ENCODE measurements at places on chromosomes 3 and 15.

DNA sequence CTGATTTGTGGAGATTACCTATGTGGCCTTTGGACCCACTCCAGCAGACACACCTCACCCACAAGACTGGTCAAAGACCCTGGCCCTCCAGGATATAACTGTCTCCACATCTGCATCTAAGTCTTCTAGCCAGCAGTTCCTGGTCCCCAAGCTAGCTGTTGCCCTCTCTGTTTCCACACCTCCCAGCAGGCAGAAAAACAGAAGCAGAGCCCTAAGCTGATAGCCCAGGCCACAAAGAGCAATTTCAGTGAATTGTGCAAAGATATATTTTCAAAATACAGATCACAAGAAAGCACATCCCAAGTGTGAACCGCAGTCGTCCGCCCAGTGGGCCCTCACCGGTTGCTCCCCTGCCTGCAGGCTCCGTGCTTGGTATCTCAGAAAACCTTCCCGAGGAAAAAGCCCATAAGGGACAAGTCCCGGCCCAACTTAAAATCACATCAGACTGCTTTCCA is 2.6 kb downstream of the TNIK start:
- DNase-seq: no peak

DNA sequence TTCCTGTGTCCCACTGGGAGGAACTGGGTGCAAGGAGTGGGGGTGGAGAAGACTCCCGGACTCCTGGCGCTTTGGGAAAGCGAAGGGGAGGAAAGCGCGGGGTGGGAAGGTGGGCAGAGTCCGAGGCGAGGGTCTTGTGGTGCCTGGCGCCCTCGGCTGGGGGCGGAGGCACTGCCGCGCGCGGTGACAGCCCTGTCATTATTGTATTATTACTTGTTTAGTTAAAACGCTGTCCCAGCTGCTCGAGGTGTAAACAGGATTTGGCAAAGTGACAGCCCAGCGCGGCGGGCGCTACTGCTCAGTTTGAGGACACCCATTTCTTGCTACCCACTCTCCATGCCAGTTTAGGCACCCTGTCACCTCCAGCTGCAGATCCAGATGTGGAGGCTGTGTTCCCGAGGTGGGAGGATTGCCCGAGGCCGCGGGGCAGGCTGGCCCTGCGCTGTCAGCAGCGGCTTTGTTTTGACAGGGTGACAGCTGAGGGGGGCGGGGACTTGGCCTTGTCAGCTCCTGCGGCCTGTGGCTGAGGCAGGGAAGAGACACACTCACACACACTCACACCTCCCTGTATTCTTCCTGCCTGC is 1.0 kb downstream of the KAT2B start:
- DNase-seq: peak; percentile 55

GRCh38 chr3:135667061-135667460 is 298.5 kb upstream of the PPP2R3A start:
- no peak for DNase-seq

DNA sequence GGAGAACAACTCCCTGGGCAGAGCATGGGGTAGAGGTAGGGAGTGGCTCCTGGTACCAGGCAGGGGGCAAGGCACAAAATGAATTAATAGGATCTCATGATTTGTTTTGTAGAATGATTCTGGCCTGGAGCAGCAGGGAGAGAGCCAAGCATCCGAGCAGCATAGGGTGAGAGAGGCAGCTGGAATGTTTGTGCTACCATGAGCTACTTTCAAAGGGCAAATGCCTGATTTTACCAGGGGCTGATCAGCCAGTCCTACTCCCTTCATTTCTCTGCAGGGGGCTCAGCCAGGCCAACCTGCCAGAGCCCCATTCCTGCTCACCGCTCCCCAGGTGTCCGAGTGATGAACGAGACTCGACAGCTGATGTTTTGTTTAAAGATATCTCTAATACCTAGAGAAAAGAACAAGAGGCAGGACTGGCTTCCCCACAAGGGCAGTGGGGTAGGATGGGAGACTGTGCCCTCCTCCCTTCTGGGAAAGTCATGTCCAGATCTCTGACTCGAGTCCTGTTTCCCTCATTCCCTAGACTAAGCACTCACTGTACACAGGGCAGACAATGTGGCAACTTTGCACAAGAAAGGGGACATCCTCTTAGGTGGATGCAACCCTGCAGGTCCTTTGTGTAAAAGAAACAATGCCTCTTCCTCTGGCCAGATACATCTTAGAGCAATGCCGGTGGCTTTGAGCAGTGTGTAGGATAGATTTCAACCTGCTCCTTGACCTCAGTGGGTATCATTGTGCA is 12.9 kb downstream of the DUOX2 start:
- DNase-seq: no peak

- DNase-seq: no peak
These were observed 365.1 kb upstream of the PLSCR5 start for GRCh38 chr3:146970236-146970635.

DNA sequence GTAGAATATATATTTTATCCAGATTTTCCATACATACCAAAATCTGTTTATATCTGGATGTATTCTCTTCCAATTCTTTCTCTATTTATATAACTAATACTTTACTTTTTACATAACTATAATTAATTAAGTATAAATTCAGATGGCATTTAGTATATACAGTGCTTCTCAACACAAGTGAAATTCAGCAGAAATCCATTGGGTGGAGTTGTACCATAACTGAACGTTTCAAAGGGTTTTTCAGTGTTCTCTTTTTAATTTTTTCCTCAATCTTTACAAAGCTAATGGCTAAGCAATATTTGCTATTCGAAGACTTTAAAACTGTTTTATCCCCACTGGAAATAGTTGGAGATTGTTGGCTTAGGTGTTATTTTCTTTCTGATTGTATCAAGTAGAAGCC is 13.9 kb upstream of the ZBBX start:
- DNase-seq: no peak

GRCh38 chr3:21912711-21913110 is 161.7 kb upstream of the ZNF385D start:
- no peak for DNase-seq

GRCh38 chr15:95944193-95944592 is 386.3 kb upstream of the NR2F2 start:
- no peak for DNase-seq

DNA sequence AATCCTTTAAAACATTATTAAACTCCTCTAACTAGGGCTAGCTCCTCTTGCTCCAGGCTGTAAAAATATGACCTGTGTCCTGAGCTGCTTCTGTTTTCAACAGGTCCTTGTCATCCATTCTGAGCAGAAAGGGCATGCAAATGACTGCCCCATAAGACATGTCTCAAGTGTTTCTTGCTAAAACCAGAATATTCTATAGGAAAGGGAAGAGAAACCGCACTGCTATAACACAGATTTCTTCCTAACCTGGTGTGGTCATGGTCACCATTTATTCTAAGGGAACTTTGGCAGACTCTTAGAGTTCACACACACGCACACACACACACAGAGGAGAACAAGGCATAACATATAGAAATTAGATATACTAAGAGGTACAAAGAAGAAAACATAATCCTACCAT is 34.2 kb upstream of the B3GNT5 start:
- no peak for DNase-seq

DNA sequence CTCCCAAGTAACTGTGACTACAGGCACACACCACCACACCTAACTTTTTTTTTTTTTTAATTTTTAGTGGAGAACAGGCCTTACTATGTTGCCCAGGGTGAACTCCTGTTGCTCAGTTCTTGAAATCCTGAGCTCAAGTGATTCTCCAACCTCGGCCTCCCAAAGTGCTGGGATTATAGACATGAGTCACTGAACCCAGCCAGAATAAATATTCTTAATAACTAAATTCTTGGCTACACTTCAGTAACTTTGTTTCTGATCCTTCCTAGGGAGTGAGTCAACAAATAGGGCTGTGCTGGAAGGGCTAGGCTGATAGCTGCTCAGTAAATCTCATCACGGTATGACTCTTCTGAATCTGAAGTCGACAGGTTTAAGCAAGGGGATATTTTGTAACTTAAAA is 56.6 kb downstream of the P3H2 start:
- DNase-seq: no peak

DNA sequence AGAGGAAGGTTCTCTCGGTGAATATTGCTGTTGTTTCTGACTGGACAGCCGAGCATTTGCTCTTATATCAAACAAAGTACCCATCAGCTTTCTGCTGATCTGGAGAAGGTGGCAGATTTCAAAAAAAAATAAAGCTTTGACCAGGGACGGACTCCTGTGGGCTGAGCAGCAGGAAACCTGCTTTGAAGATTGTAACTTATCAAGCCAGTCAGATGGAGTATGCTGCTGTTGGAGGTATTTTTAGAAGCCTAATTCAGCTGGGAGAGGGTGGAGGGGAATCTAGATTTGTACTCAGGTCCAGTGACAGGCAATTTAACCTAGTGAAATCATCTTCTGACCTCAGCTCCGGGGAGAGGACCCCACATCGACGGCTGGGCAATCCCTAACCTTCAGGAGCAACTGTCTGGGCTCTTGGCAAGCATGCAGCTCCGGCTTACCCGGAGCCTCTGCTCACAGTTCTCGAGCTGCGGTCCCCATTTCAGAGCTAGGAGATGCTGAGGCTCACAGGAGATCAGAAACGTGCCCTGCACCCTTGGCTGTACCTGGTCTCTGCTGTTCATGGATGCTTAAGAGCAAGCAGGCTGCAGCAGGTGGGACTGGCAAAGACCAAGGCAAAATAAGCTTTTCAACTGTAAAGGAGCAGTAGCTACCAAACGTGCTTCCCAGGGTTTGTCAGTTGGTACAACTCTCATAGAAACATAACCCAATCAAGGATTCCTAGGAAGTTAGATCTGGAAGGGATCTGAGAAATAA is 89.3 kb upstream of the ST8SIA2 start:
- no peak for DNase-seq

Data from stimulated activated CD8-positive, alpha-beta memory T cell treated with anti-CD3 and anti-CD28 coated beads, Interleukin-4, amount 100 ng/mL, for 1 hour (primary cell).